Activated T-cell treated with anti-CD3 and anti-CD28 coated beads, Interleukin-2, amount 50 U/mL, for 72 hours (primary cell): ENCODE measurements at places on chromosomes 13 and 19.

GRCh38 chr13:77966671-77967070 lies 48.0 kb upstream of the EDNRB start:
- no peak for DNase-seq

DNA sequence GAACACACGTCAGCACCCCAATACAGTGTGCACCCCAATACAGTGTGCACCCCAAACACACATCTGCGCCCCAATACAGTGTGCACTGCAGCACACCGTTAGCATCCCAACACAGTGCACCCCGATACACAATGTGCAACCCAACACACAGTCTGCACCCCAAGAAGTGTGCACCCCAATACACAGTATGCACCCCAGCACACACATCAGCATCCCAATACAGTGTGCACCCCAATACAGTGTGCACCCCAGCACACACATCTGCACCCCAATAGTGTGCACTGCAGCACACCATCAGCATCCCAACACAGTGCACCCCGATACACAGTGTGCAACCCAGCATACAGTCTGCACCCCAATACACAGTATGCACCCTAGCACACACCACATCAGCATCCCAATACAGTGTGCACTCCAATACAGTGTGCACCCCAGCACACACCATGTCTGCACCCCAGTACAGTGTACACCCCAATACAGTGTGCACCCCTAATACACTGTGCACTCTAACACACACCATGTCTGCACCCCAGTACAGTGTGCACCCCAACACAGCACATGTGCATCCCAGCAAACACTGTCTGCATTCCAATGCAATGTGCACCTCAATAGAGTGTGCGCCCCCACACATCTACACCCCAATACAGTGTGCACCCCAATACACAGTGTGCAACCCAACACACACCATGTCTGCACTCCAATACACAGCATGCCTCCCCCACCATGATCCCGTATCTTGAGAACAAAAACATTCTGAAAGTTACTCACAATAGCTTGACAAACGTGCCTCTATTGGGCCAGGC lies 855 bp upstream of the CARS2 start:
- DNase-seq = no peak

DNA sequence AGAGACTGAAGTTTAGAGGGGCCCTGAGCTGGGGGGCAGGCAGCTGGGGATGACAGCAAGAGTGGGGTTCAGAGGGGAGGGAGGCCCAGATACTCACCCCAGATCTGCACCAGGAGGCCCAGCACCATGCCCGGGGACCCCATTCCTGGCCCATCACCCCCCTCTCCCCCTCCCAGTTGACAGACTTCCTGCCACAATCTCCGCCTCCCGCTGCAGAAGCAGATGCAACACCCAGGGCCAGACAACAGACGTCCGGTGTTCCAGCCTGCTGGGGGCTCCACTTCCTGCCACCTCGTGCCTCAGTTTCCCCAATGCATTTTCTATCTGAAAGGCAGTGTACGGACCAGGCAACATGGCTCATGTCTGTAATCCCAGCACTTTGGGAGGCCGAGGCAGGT lies at the start of gene TMIGD2:
Gene TMIGD2, minus strand, starts transcription at position 147 of the 398 bp plus-strand sequence. Its CDS starts 4 bp downstream, at position 143.
- no peak for DNase-seq

DNA sequence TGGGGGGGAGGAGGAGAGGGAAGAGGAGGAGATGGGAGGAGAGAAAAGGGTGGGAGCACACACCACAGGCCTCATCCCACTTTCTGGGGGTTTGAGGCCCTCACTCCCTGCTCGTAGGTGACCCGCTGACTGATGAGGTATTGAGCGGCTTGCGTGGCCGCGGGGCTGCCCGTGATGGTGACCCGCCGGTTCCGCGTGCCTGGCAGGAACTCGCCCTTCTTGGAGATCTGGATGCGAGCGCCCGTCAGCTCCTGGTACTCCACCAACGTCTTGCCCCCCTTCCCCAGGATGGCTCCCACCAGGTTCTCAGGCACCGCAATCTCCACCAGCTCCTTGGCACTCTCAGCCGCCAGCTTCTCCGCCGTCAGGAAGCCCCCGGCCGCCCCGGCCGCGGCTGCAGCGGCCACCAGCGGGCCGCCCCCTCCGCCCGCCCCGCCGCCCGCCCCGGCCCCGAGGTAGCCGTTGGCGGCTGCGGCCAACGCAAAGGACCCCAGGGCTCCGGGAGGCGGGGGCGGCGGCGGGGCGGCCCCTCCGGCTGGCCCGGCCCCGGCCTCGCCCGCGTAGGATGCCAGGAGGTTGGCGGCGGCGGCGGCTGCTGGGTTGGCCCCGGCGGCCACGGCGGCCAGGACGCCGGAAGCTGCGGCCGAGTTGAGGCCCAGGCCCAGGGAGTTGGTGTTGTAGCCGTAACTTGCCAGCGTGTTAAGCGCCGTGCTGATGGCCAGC lies 25.4 kb upstream of the NANOS2 start:
- no peak for DNase-seq

- DNase-seq = no peak
Observed at GRCh38 chr13:114140131-114140905, 7.9 kb upstream of the RASA3 start.

- DNase-seq = no peak
Observed at GRCh38 chr13:70995338-70995737, 871.7 kb downstream of the DACH1 start.

- no peak for DNase-seq
Observed at GRCh38 chr13:29613101-29613500, 17.6 kb upstream of the SLC7A1 start.

DNA sequence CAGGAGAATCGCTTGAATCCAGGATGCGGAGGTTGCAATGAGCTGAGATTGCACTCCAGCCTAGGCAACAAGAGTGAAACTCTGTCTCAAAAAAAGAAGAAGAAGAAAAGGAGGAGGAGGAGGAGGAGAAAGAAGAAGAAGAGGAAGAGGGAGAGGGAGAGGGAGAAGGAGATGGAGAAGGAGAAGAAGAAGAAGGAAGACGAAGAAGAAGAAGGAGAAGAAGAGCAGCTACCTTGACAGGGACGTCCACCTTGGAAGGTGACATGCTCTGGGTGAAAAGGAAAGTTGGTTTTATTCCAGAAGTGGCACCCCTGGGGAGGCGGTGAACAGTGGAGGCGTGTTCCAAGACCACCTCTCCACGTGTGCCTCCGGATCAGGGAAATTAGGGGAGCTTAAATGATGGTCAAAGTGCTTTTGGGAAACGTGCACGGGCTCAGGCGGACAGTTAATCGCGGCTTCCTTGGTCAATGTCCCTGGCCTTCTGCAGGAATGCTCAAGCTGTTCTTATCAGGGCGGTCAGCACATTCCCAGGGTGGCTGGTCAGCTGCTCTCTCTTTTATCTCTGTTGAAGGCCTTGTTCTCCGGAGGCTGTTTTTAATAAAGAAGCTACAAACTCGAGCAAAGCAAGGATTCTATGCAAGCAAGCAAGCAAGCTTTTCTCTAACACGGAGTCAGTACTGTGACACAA lies 78.9 kb upstream of the PEG3 start:
- DNase-seq = no peak

DNA sequence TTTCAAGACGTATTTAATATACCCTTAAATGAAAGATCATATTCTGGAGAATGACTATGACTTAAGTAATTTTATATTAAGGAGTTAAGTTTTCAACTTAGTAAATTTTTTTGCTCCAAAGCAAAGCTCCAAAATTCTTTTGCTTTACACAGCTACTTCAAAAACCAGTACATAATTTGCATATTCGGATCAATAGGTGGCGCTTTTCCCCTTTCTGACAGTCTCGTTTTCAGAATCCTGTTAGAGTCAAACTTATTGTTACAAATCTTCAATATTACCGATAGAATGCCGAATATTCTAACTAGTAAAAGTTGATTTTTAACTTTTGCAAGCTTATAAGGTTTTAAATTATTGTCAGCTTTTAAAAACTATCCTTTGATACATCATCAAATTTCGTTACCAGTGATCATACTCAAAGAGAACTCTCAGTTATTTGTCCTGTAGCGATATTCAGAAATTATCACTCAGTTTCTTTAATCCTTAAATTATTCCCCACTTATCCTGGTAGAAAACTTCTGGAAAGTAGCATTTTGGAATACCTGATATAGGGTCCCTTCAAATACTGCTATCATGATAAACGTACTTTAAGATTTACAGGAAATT lies 852.7 kb upstream of the KLHL1 start:
- DNase-seq = no peak

GRCh38 chr19:3914199-3914598 lies 18.7 kb upstream of the NMRK2 start:
- no peak for DNase-seq

DNA sequence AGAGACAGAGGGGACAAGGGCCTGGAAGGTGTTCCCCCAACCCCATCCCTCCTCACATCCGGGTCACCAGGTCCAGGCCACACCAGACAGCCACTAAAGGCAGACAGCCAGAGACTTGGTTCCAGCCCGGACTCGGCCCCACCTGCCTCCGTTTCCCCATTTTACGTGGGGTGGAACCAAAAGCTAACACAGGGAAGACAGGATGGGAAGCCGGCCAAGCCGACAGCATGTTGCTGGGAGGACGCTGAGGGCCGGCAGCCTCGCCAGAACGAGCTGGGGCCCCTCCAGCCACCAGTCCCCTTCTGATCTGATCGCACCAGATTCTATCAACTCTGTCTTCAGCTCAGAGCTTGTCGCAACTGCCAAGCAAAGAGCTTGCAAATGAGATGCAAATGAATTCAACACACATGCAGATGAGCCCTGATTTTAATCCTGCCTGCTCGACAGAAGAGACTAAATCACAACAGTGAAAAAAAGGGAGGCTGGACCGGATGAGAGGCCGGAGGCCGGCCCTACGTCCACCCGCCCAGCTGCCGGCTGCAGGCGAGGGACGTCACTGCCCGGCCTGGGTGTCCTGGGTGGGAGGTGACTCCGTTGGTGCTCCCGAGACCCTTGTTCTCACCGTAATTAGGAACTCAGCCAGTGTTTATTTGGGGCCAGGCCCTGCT lies 17.5 kb upstream of the SHC2 start:
- DNase-seq = no peak

DNA sequence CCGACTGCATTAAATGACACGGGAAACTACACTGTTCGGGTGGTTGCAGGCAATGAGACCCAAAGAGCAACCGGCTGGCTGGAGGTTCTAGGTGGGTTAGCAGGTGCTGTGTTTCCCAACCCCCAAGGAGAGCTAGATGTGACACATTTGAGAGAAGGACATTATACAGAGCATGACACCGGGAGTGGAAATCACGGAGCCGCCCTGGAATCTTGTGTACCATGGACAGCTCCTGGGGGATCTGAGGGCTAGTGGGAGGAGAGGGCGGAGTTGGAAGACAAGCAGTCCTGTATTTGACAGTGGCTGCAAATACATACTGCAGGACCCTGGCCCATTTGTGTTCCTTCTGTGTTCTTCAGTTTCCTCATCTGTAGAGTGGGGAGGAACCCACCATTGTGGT lies 2.3 kb downstream of the CEACAM18 start:
- no peak for DNase-seq

- DNase-seq = no peak
Observed at GRCh38 chr19:5959260-5960004, 18.5 kb downstream of the RANBP3 start.

DNA sequence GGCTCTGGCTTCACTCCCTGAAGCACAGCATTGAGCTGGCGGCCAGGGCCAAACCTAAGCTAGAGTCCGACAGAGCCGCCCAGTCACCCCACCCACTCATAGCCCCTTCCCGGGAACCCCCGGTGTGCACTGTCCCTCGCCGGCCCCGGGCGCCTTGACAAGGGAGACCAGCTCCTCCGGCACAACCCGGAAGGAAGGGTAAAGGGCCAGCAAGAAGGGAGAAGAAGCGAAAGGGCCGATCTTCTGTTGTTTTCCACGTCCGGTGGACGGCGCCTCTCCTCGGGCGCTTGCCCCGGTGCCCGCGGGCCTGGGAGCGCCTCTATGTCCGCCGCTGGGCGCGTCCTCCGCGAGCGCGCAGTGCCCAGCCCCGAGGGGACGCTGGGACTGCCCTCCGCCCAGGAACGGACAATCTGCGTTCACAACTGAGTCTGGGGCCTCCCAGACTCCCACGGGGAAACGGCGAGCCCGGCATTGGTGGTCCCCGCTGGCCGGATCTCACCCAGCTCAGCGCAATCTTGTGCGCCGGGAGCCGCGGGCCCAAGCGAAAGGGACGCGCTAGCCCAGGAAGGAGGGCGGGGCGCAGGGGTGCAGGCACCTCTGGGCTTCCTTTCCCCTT lies 172.5 kb upstream of the MIR17HG start:
- DNase-seq = no peak

GRCh38 chr19:11574689-11575088 lies 2.8 kb downstream of the ACP5 start:
- peak; percentile 42 for DNase-seq

GRCh38 chr19:35264268-35265125 lies 4.3 kb upstream of the USF2 start:
- no peak for DNase-seq

DNA sequence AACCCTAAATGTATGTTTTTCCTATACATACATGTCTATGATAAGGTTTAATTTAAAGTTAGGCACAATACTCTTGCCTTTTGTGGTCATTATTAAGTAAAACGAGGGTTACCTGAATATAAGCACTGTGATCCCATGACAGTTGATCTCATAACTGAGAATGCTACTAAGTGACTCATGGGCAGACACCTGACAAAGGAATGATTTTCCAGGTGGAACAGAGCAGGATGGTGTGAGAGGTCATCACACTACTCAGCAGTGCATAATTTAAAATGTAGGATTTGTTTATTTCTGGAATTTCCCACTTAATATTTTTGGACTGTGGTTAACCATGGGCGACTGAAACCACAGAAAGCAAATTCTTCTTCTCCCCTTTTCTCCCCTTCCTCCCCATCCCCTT lies 178.9 kb downstream of the UGGT2 start:
- no peak for DNase-seq

DNA sequence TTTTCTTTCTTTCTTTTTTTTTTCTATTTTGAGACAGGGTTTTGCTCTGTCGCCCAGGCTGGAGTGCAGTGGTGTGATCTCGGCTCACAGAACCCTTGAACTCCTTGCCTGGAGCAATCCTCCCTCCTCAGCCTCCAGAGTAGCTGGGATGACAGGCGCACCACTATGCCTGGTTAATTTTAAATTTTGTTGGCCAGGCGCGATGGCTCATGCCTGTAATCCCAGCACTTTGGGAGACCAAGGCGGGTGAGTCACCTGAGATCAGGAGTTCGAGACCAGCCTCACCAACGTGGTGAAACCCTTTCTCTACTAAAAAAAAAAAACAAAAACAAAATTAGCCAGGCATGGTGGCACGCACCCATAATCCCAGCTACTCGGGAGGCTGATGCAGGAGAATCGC lies 8.7 kb upstream of the SBNO2 start:
- DNase-seq = no peak

GRCh38 chr13:91245288-91245687 lies 102.2 kb upstream of the MIR17HG start:
- no peak for DNase-seq

DNA sequence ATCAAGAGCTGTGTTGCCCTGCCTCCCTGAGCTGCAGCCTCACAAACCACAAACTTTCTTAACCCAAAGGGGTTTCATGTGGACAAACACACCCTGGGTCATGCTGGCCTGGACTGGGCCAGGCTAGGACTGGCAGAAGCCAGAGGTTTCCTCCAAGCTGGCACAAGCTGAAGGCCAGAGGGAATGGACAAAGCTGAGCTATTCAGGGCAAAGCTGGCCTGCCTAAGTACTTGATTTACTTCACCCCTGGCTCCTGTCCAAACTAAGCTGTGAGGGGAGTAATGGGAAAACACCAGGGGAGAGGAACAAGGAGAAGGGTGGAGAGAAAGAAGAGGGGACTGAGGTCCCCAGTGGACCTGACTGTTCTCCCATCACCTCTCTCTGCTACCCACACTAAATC lies 6.2 kb downstream of the CPAMD8 start:
- no peak for DNase-seq
